ENCODE measurements at places on chromosomes 16 and 17.

- DNase-seq: no peak
Observed at GRCh38 chr17:32386844-32387243, 36.9 kb downstream of the ZNF207 start.

GRCh38 chr17:71593078-71593477 lies 527.7 kb upstream of the SOX9 start:
- no peak for DNase-seq

- DNase-seq: no peak
Observed at GRCh38 chr17:44086364-44087311, 16.1 kb downstream of the G6PC3 start.

DNA sequence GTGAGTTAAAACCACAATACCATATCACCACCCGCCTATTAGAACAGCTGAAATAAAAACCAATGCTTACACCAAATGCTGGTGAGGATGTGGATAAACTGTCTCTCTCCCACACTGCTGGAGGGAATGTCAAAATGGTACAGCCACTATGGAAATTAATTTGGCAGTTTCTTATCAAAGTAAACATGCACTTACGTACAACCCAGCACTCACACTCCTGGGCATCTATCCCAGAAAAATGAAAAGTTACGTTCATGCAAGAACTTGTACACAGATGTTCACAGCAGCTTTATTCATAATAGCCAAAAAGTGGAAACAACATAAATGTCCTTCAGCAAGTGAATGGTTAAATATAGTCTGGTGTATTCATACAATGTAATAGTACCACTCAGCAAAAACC lies 173.2 kb upstream of the MYOCD start:
- no peak for DNase-seq

DNA sequence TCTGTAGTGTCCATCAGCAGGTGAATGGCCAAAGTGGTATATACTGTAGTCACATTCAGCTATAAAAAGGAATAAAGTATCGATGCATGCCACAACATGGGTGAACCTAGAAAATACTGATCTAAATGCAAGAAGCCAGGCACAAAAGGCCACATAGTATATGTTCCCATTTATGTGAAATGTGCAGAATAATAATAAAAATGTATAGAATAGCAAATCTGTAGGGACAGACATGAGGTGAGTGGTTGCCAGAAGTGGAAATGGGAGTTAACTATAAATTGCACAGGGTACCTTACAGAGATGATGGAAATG lies 23.1 kb downstream of the DBNDD1 start:
- no peak for DNase-seq

- DNase-seq: no peak
Observed at GRCh38 chr16:88516601-88517061, 53.6 kb upstream of the ZC3H18 start.

DNA sequence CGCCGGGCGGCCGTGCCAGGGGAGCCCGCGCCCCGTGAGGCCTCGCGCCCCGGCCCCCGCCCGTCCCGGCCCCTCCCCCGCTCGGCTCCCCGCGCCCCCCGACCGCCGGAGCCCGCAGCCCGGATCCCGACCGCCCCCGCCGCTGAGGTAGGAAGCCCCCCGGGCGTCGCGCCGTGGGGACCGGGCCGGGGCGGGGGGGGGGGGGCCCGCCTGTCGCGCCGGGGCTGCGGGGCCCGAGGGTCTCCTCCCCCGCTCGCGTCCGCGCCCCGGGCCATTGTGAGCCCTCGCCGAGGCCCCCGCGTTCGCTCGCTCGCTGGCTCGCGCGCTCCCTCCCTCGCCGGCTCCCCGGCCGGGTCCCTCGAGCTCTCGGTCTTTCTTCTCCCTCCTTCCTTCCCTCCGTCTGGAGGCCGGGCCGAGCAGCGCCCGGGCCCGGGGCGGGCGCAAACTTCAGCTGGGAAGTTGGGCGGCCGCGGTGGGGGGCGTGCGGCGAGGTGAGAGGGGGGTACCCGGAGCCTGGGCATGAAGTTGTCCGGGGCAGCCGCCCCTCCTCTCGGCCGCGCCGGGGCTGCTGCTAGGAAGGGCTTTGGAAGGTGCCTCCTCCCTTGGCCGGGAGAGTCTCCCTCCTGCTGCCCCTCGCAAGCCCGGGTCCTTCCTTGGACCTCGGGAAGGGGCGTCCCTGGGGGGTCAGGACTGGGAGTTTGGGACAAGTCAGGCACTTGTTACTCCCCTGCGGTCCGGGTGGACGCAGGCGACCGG lies 419 bp downstream of the GLIS2 start:
- DNase-seq: no peak
